ENCODE measurements at places on chromosomes 4 and X. TPM values are rescaled to one million over a fixed set of nuclear protein-coding genes. Genes with fewer than 3 reads are reported as not detected.

HHIP gene
- 0.02 TPM for total RNA-seq

TMPRSS11B gene
- not detected for total RNA-seq

CFAP99 gene
- not detected for total RNA-seq

KLB gene
- total RNA-seq: 0.15 TPM

GSX2 gene
- total RNA-seq: not detected

CPE gene
- 28.8 TPM for total RNA-seq

L1CAM gene
- total RNA-seq: 3.0 TPM

IL15 gene
- total RNA-seq: 1.4 TPM

SPATA4 gene
- 0.80 TPM for total RNA-seq

GAGE12F gene
- not detected for total RNA-seq

TMEM255A gene
- 1.3 TPM for total RNA-seq

CCNA2 gene
- total RNA-seq: 0.50 TPM

AR gene
- 28.4 TPM for total RNA-seq

CXorf49 gene
- not detected for total RNA-seq

DAPP1 gene
- 5.4 TPM for total RNA-seq

GRCh38 chrX:79524642-79525041 lies 157.5 kb upstream of the ITM2A start:
- DNase-seq: no peak

GRCh38 chr4:108068442-108068841 lies 78.8 kb downstream of the HADH start:
- no peak for DNase-seq

GRCh38 chr4:3257103-3257555 lies 8.2 kb downstream of the MSANTD1 start:
- peak; percentile 3 for DNase-seq

DNA sequence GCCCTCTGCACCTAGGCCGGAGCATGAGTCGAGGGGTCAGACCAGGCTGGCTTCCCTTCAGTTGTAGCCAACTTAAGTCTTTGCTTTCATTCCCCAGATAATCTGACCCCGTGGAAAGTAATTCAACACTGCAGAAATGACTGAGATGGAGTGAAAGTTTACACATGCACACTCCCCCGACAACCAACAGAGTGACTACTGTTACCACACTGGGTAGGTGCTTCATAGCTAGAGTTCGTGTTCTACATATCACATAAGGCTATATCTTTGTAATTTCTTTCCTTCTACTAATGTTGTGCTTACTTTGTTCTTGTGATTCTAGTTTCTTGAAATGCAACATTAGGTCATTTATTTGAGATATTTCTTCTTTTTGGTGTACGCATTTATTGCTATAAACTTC lies 7.2 kb upstream of the CTAG2 start:
- no peak for DNase-seq

DNA sequence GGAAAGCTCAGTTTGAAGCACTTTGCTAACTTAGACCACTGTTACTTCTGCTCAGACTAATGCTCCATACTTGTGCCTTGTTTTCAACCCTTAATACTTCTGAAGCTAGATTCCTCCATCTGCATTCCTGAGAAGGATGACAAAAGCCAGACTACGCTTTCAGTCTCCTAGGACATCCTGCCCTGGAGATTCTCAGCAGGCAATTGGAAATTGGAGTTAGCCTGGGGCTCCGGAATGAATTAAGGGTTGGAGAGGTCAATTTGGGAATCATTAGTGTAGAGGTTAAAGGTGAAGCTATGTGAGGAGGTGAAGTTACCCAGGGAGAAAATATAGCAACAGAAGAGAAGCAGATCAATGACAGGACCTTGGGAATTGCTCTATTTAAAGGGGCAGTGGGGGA lies 215.9 kb upstream of the MBNL3 start:
- no peak for DNase-seq

GRCh38 chr4:48710446-48711209 lies 69.5 kb downstream of the FRYL start:
- DNase-seq: no peak

GRCh38 chr4:74516303-74516702 lies 71.4 kb downstream of the AREG start:
- no peak for DNase-seq

DNA sequence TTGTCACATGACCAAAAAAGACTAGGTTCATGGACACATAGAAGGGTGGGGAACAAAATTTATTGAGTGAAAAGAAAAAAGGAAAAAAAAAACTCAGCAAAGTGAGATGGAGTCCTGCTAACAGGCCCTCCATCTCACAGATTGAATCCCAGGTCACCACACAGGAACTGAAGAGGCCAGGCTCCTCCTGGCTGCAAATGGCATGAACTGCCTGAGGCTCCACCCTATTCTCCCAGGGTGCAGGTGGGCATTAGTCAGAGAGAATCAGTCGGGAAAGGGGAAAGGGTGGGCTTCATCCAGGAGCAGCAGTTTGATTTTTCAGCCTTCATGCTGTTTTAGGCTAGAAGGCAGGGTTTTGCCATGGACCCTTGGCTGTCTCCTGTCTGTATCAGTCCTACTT lies 128.5 kb upstream of the GRID2 start:
- no peak for DNase-seq

DNA sequence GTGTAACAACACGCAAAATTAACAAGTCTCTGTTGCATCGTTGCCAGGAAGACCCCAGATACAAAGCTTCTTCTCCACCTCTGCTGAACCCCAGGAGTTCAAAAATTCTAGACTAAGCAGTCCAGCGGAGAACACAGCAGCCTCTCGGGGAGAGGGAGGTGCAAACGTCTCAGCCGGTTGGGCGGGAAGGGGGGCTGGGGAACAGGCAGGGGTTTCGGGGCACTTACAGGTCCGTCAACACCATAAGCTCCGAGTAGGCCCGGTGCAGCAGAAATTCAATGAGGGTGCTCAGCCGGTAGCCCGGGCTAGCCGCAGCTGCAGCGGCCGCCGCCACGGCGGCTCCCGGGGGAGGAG lies 394 bp downstream of the MED14 start:
- peak; percentile 22 for DNase-seq

DNA sequence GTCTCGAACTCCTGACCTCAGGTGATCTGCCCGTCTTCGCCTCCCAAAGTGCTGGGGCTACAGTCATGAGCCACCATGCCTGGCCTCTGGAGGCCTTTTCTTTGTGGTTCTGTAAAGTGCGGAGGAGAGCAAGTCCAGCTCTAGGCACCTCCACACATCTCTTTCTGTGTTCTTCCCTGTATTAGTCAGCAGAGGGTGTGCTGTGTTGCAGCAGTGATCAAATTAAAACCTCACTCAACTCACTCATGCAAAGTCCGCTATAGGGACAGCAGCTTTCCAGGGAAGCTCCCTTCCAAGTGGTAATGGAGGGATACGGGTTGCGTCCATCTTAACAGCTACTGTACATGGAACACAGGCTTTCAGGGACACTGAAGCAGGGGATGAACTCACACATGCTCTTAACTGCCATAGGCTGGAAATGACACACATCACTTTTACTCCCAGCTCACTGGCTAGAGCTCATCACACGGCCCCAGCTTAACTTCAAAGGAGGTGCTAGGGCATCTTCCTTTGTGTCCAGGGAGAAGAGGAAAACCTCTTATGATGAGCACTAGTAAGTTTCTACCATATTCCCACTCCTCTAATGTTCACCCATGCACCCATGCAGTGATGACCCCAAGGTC lies 36.0 kb upstream of the CCNG2 start:
- no peak for DNase-seq

DNA sequence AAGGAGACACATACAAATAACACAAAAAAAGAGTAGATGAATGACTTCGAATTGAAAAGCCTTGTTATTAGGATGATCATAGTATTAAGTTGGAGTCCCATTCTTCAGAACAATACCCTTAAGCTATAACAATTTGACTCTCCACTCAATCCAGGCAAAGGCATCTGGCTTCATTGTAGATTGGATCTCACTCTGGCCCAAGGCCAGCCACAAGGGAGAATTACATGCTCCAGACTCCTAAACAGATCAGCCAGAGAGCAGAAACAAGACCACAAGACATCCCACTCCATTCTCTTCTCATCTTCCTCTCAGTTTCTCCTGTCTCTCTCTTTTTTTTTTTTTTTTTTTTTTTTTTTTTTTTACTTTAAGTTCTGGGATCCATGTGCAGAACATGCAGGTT lies 213.9 kb downstream of the DHX15 start:
- DNase-seq: no peak

GRCh38 chrX:16223385-16223784 lies 56.1 kb downstream of the MAGEB17 start:
- DNase-seq: no peak

- DNase-seq: no peak
Observed at GRCh38 chr4:123234955-123235354, 161.6 kb upstream of the SPRY1 start.

DNA sequence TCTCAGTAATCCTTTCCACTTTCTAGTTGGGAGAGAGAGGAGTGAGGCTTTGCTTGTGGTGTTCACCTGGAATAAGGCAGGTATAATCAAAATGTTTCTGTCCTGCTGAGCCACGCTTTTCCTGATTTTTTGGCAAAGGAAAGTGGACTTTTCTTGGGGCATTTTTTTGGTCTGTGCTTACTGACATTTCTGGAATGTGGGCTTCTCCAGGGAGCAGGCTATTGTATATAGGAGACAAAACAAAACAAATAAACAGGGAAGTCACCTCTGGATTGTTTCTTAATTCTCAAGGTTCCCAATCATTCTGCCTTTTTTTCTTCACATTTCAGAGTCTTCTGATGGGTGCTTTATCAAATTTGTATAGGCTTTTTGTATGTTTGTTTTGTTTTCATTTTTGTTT lies 25.7 kb upstream of the RP2 start:
- no peak for DNase-seq

DNA sequence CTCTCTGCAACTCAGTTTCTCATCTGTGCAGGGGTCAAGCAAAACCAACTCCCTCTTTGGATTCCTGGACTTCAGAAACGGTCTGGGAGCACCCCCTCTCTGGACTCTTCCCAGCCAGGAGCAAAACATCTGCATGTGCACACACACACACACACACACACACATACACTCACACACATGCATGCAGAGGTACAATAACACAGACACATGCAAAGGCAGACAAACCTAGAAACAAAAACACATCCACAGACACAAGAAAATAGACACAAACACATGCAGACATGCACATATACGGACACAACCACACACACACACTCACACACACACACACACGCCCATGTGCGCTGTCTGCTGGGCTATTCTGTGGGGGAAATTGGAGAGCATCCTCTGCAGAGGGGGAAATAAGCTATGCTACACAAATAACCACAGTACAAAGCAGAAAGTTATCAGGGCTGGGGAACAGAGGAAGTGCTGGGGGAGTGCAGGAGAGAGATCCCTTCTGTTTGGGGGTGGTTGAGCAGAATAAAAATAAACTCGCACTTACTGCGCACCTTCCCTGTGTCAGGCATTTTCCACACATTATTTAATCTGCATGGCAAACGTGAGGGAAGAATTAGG lies 19.9 kb downstream of the IQSEC2 start:
- DNase-seq: no peak

GRCh38 chrX:38923451-38923969 lies 122.3 kb downstream of the MID1IP1 start:
- DNase-seq: no peak

DNA sequence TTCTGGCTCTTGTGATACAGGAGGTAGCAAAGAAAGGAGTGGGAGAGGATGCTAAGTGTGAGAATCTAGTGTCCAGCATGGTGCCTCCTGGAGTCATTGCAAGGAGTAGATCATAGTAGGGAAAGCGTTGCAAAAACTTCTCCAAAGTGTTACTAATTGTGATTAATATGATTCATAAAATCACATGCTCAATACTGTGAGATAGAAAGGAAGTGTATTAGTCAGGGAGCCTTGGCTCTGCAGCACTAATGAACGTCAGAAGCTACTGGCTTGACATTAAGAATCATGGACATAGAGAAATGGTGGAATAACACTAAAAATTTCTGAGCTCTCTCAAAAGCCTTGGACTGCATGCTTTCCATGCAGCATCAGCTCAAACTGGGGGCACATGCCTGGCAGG lies 299.1 kb downstream of the EVC2 start:
- DNase-seq: no peak

- no peak for DNase-seq
Observed at GRCh38 chr4:177964061-177964460, 521.8 kb upstream of the AGA start.

DNA sequence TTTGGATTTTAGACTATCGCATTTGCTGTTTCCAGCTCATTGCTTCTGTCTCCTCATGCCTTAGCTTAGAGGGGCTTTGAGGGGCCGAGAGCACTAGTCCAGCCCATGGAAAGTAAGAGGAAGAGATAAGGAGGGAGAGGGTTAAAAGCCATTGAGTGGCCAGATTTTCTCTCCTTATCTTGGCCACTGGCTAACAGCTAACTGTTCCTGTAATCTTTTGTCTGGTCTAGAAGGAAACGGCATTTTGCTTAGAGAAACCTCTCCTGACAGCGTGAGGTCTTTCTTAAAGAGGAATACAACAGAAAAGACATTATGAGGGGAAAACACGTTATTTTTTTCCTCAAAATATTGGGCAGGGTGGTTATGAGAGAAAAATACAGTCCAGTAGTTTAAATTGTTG lies 7.9 kb downstream of the GPR101 start:
- no peak for DNase-seq

DNA sequence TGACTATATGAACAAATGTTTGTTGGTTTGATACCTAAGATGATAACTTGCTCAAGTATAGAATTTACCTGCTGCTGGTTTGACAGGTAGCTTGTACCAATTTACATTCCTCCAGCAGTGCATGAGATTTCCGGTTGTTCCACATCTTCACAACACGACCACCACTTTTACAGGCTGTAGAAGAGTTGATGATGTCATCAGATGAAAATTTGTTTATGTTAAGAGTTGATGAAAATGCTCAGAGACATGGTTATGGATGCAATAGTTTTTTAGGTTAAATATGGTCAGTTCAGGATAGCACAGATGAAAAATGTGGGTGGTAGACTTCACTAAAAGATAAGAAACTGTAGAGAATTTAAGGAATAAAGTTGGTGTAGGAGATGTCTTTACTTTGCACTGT lies 468.3 kb downstream of the PCDH18 start:
- DNase-seq: no peak

DNA sequence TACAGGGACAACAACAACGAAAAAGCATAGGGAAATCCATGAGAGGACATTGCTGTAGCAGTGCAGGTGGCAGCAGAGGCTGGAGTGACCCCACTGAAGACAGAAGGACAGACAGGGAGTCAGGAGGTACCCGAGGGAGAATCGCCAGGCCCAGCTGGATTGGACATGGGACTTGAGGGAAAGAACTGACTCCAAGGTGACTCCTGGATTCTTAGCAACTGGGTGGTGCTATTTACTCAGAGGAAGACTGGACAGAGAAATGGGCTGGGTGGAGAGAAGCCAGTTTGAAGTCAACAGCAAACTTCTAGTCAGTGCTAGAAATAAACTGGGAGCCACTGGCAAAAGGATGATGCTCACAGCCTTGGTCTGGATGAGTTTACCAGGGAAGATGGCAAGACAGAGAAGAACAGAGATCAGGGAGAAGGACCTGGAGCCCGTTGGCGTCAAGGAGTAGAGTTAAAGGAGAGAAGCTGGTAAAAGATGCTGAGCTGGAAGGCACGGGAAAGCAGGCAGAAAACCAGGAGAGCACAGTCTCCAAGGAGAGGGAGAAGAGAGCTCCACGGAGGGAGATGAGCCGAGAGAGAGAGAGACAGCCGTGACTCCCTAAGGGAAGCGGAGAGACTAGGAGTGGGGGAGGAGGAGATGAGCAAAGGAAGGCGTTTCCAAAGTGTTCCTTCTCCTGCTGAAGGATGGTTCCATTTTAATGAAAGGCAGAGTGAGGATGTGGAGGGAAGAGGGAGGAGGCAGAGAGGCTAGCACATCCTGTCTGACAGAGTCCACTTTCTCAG lies 119.4 kb downstream of the AFAP1 start:
- DNase-seq: no peak
